T-cell (primary cell): ENCODE measurements at places on chromosomes 1 and 21. TPM values are rescaled to one million over a fixed set of nuclear protein-coding genes. Genes with fewer than 3 reads are reported as not detected.
A peak's percentile ranks its signal among the peaks of the same experiment; 100 is the strongest.

BCAN gene
- not detected for total RNA-seq

- peak; percentile 31 for DNase-seq
Measured at GRCh38 chr1:34858901-34859445, 576 bp downstream of the SMIM12 start.

SUSD4 gene
- 11.6 TPM for total RNA-seq

- DNase-seq, result no peak
Measured at GRCh38 chr1:67227196-67227595, 60.9 kb downstream of the IL23R start.

- DNase-seq, result peak; percentile 62
Measured at GRCh38 chr1:206921772-206922265, at the start of gene FCMR. Gene FCMR (minus strand): TSS chr1:206921941. CDS start chr1:206921854, 87 bp downstream.

DNA sequence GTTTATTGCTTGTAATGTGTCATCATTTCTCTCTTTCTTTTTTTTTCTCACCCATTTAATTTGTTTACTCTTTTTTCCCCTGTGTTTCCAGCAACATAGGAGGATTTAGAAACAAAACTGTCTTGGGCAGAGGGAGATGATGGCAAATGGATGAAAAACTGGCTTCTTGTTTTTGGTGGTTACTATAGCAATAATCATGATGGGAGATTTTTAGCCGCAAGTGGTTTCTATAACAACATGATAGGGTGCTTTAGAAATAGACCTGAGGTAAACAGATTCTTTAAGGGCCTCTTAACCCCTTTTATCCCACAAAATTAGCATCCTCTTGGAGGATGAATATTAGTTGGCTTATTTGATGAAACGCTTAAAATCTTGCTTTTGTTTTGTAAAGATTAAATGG, 51.6 kb downstream of the CRB1 start:
- DNase-seq, result no peak

- no peak for DNase-seq
Measured at GRCh38 chr1:66731170-66731865, 20.9 kb upstream of the DYNLT5 start.
